CD4-positive, alpha-beta T cell treated with Interferon alpha-2 for 1 hour (primary cell): ENCODE measurements at places on chromosomes 12 and 14.

GRCh38 chr12:69658203-69658602, 40.9 kb downstream of the BEST3 start:
- no peak for DNase-seq

DNA sequence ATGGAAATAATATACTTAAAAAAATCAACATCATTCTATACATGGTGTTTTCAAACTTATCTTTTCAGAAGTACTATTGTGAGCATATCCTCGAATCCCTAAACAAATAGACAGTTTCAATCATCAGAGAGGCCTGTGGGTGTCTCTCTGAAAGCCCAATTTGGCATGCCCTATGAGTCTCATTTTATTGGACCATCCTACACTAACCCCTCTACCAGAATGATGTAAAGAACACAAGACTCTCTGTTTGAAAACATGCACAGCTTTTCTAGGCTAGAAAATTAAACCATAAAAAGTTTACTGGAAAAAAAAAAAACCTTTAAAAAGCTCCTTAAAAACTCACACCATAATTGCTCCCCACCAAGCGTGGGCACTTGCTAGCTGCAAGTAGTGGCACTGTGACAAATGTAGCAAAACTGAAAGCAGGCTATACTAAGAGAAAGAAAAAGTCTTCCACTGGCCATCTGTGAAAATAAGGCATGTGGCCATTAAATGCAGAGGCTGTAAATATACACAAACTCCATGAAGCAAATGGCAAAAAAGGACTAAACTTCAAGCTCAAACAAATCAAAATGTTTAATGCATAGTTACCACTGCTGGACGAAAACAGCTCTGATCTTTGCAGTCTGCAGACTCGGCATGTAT, 394.2 kb downstream of the SOX5 start:
- DNase-seq = no peak

GRCh38 chr14:61513986-61514830, 181.1 kb upstream of the HIF1A start:
- no peak for DNase-seq

DNA sequence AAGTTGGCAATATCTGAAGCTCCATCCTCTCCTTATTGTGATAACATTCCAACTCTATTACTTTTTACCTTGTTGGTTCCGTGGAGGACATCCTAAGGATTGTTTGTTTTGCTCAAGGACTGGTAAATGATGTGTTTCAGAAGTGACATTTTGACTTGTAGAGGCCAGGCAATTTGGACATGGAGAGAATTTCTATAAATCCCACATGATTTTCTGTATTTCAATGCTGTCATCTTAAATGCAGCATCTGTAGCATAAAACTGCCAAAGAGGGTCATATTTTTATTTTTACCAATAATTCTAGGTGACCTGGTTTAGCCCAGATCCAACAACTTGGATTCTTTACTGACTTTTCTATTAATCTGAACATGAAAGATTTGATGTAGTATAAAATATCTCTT, 328.4 kb downstream of the BMP4 start:
- DNase-seq = no peak

- no peak for DNase-seq
These were observed 19.8 kb downstream of the VASH1 start for GRCh38 chr14:76780875-76781647.

DNA sequence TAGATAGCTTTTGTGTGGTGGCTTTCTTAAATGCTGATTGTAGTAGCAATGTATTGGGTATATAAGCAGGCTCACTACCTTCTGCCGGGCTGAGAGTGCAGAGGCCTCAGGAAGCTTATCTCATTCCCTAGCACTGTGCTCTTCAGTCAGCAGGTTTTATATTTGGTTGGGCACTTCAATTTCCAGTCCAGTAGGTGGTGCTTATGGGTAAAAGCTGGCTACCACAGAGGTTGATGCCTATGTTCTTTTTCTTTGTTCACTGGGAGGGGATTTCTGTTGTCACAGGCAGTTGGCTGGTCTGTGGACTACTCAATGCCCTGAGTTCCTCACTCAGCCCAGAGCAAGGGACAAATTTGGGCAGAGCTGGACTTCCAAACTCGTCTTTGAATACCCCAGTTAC, 43.0 kb upstream of the GLIPR1 start:
- DNase-seq = peak; percentile 34

DNA sequence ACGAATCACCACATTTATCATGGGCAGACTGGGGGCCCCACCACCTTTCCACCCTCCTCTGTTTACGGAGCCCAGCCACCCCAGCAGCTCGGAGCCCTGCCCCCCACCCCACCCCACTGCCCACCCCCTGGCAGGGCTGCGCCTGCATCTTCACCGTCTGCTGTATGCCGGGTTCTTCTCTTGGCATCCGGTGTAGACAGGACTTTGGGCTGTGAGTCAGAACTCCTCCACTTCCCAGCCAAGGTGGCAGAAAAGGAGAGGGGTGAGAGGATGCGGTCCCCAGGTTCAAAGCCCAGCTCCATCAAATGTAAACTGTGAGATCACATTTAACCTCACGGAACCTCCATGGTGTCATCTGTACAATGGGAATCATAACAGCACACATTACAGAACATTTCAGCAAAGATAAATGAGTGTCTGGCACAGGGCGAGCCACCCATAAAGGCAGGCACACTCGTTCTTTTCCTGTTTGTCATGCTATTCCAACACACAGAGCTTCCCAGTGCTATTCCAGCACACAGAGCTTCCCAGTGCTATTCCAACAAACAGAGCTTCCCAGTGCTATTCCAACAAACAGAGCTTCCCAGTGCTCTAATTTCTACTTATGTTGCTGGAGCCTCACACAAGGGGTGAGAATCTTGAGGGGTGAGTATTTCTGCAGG, 292.7 kb upstream of the RTL1 start:
- no peak for DNase-seq

- no peak for DNase-seq
These were observed 422.6 kb downstream of the MDGA2 start for GRCh38 chr14:47252802-47253201.

DNA sequence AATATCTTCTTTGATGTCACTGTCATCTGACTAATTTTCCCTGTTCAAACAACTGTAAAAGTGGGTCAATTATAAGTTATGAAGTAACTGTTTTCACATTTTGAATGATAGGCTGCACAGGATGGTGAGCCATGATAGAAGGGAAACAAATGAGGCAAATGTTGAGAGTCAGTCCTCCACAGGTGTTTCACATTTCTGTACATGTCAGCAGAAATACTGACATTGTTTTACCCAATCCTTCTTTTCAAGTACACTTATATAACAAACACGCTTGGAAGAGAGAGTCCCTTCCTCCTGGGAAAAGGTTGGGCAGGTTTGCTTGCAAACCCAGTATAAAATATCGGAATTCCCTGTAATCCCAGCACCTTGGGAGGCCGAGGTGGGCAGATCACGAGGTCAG, 1251.5 kb downstream of the SLC16A7 start:
- no peak for DNase-seq

- DNase-seq = no peak
These were observed 4.1 kb downstream of the C1QL4 start for GRCh38 chr12:49332891-49333371.

DNA sequence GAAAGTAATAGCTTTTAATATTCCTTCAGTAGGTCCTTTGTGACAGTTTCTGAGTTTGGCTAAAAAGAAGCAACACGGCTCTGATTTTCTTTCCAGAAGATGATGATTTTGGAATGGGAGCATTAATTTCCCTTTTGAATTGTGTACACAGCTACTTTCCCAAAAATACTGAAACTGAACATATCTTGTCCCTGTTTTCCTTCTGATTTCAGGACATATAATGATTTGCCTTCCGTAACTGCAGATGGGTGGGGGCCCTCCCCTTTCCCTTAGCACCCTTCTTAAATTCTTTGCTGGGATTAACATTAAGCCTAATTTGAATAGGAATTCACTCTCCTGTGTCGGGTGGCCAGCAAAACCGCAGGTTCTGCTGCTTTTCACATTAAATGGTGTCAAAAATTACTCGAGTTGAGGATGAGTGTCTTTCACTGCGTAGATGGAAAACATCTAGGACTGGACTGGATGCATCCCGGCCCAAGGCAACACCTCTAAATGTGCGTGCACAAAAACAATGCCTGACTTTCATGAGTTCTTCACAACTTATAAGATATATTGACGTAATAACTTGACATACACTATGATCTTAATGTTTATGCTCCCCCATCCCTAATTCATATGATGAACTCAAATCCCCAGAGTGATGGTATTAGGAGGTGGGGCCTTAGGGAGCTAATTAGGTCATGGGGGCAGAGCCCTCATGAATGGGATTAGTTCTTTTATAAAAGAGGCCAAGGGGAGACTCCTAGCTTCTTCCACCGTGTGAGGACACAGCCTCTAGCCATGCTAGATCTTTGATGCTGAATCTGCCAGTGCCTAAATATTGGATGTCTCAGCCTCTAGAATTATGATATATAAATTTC, 158.1 kb downstream of the AEBP2 start:
- DNase-seq = no peak

DNA sequence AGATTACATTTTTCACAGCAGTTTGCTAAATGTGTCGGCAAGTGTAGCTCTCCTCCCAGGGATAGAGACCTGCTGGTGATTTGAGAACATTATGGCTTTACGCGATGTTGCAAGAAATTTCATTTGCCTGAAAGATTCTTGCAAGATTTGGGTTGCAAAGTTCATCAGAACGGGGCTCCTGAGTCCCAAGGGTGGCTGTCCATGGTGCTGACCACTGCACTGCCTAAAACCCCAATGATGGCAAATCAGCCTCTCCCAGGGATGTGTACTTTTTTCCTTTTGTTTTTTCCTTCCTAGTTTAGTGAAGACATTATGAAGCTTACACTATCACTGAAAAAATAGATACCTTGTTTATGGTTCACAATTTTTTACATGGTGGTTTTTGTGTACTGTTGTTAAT, 85.4 kb downstream of the WSCD2 start:
- DNase-seq = no peak

- no peak for DNase-seq
These were observed 3.6 kb downstream of the LARP4 start for GRCh38 chr12:50404307-50404706.

- no peak for DNase-seq
These were observed 240.9 kb downstream of the ETNK1 start for GRCh38 chr12:22865822-22866221.

GRCh38 chr12:70468741-70469140, 102.7 kb downstream of the KCNMB4 start:
- DNase-seq = no peak

DNA sequence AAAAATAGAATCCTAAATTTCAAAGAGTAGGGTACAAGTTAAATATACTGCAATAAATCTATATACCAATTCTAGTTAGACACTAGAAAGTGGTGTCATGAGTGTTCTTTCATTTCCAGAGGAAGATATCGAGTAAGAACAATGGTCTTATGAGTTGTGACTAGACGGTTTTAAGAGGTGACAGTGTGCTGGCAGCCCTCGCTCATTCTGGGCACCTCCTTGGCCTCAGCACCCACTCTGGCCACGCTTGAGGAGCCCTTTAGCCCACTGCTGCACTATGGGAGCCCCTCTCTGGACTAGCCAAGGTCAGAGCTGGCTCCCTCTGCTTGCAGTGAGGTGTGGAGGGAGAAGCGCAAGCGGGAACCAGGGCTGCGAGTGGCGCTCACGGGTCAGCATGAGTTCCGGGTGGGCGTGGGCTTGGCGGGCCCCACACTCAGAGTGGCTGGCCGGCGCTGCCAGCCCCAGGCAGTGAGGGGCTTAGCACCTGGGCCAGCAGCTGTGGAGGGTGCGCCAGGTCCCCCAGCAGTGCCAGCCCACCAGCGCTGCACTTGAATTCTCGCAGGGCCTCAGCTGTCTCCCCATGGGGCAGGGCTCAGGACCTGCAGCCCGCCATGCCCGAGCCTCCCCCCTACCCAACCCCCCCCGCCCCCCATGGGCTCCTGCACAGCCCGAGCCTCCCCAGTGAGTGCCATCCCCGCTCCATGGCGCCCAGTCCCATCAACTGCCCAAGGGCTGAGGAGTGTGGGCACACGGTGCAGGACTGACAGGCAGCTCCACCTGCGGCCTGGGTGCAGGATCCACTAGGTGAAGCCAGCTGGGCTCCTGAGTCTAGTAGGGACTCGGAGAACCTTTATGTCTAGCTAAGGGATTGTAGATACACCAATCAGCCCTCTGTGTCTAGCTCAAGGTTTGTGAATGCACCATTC, 18.7 kb downstream of the PRKD1 start:
- no peak for DNase-seq

- DNase-seq = no peak
These were observed 17.8 kb downstream of the POMT2 start for GRCh38 chr14:77302926-77303325.

DNA sequence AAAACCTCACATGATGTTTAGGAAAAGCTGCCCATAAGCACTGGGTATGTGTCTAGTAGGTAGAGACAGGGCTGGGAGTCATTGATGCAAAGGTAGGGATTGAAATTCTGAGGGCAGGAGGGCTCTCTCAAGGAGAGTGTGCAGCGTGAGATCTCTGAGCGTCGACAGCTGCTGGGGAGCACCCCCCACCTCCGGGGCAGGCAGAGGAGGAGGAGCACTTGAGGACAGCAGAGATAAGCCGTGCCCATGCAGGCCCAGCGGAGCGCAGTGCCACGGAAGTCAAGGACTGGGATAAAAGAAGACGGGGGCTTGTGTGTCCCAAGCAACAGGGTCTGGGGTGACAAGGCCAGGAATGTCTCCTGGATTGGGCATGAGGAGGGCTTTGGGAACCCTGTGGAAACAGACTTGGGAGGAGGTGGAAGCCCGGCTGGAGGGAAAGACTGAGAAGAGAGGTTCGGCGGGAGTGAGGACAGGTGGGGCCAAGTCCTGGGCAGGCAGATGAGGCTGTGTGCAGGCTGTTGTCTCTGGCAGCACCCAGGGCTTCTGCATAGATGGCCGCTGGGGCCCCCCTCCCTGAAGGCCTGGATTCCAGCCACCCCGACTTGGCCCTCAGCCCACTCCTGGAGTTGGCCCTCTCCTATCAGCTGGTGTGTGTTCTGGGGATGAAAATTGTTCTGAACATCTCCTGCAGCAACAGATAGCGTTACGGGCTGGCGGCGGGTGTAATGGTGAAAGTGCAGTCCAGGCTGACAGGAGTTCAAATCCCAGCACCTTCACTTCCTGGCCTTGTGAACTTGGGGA, 1.9 kb downstream of the CACNA2D4 start:
- no peak for DNase-seq

DNA sequence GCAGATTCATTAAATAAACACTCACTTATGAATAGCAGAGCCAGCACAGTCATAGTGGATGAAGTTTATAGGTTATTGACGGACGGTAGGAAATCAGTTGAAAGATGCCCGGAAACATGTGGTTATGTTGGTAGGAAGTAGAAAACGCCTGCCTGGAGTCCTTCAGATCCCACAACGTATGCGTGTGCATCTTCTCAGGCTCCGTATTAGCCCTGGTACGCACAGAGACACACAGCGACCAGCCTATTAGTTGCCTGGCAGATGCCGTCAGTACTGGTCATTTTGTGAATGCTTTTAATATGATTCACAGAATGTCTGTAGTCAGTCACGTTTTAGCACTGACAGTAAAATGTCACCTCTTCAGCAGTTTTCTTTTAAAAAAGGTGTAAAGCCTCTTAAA, 196.4 kb downstream of the RGS6 start:
- no peak for DNase-seq

GRCh38 chr12:96120359-96121100, 73.6 kb upstream of the ELK3 start:
- DNase-seq = peak; percentile 18
